Peyer's patch (tissue), 4 donors: ENCODE measurements at places on chromosomes 1 and 21.
A peak's percentile ranks its signal among the peaks of the same experiment; 100 is the strongest.

GRCh38 chr1:22529901-22530621, 33.2 kb upstream of the EPHA8 start:
- no peak for DNase-seq

DNA sequence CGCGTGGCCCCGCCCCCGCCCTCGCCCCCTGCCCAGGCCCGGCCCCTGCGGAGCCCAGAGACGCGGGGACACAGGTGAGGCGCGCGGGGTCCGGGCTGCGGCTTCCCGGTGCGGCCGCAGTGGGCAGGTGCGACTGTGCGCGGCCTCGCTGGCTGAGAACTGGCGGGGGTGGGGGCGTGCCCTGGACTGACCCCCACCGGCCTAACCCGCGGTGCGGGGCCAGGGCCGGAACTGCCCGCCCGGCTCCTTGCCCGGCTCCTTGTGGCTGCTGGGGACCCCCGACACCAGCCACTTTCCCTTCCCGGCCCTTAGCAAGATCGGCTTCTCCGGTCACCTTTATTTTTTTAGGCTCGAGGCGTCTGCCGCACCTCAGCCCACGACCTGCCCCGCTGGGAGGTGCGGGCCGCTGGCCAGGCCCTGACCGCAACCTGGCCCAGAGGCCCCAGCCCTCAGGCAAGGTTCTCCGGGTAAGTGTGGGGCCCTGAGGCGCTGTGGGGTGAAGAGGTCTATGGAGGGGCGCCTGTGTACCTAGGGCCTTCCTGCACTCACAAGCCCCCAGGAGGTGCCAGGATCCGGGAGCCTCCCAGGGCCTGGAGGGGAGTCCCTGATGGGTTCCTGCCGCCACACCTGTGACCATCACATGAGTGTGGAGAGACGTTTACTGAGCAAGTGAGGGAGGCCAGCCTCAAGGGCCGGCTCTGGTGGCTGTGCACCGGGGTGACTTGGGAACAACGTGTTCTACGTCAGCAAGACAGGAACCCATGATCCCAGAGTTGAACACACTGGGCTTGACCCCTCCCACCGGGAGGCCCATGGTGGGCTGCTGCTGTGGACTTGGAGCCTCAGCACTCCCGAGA, at the start of gene SMIM1:
SMIM1 (plus strand) TSS at position 35 of the 857 bp plus-strand sequence. CDS start 2,625 bp downstream, outside the sequence.
- no peak for DNase-seq

GRCh38 chr1:73842436-73842835, 355.5 kb downstream of the LRRIQ3 start:
- no peak for DNase-seq

GRCh38 chr1:42335809-42336518, 929 bp upstream of the FOXJ3 start:
- peak; percentile 50 for DNase-seq

- no peak for DNase-seq
Measured at GRCh38 chr1:27525296-27526272, 35.6 kb upstream of the WASF2 start.

DNA sequence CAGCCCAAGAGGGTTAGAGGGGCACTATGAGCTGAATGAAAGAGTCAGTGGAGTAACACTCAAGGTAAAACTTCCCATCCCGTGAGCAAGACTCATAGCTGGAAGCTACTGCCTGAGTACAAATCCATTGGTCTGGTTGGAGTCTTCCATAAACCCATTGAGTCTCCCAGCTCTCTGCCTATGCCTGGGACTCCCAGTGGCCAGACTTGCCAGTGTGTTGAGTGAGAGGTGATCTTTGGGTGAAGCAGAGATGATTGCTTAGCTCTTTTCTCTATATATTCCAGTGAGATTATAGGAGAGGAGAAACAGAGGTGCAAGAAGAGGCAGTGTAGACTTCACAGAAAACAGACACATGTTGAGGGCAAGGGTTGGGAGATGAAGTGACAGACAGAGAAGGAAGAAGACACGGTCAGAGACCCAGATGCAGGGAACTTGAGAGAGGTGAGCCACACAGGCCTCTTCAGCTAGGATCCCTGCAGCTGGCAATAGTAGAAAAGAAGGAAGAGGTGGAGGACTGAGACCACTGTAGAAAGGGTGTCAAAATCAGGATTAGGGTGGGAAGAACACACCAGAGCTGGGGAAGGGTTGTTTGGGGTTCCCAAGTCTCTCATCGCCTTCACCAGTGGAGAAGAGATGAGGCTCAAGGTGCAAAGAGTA, 3.7 kb downstream of the FOXD2 start:
- DNase-seq = no peak

- no peak for DNase-seq
Measured at GRCh38 chr1:85838238-85838637, 130.0 kb upstream of the ZNHIT6 start.

DNA sequence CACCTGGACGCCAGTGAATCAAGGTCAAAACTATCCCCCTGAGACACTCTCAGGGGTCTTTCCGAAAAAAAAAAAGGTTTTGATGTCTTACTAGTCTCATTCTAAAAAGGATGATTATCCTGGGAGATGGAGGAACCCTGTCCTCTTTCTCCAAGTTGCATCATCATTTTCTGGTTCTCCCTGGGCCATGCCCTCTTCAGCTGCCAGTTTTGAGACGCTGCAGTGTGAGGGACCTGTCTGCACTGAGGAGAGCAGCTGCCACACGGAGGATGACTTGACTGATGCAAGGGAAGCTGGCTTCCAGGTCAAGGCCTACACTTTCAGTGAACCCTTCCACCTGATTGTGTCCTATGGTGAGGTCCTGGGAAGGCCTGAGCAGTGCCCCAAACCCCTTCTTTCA, 3.5 kb downstream of the FCRLA start:
- no peak for DNase-seq

- DNase-seq = no peak
Measured at GRCh38 chr21:36849461-36850105, 116.9 kb downstream of the HLCS start.

DNA sequence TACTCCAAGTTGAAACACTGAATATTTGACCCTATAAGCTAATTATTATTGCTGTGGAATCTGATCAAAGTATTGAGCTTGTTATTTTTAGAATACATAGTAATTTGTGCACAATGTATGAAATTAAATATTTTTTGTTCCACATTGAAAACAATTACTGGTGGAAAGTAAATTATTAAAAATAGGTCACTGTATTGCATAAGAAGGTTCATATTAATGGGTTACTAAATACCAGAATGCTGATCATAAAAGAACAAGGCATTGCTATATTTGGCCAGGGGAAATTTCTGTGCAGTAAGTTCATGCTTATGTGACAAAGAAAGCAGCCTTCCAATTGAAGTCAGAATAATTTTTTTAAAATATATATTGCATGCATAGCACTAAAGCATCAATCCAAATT, 159.4 kb downstream of the TPR start:
- no peak for DNase-seq

DNA sequence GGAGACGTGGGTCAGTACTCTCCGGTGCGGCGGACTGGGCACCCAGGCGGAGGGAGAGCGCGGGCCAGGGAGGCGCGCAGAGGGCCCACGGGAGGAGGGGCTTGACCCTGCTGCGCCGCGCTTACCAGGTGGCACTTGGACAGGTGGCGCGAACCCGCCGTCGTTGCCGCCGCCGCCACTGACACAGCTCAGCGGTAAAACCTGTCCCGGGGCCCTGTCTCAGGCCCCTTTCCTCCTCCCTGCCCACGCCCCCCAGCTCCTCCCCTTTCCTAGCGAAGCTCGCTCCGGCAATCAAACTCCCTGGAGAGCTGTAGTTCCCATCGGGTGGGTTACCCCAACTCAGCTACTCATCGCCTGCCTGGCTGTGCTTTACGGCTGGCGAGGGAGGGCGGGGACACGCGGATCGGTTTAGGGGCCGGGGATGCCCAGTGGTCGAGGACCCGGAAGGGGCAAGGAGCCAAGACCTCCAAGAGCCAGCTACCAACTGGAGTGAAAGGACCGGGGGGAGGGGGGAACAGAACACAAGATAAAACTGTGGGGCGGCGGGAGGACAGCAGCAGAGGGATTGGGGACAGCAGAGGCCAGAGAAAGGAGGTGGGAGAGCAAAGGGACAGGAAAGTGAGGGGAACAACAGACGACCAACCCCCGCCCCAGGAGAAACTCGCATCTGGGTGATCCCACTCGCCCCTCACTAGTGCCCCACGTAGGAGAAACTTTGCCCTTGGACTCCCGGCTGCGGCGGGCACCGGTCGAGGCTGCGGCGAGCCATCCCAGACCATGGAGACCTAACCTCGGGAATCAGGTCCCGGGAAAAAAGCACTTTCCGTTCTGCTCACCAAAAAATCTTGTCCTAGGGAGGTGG, 2.9 kb downstream of the GFI1 start:
- peak; percentile 71 for DNase-seq

GRCh38 chr1:6538956-6539355, 15.4 kb downstream of the NOL9 start:
- DNase-seq = no peak

DNA sequence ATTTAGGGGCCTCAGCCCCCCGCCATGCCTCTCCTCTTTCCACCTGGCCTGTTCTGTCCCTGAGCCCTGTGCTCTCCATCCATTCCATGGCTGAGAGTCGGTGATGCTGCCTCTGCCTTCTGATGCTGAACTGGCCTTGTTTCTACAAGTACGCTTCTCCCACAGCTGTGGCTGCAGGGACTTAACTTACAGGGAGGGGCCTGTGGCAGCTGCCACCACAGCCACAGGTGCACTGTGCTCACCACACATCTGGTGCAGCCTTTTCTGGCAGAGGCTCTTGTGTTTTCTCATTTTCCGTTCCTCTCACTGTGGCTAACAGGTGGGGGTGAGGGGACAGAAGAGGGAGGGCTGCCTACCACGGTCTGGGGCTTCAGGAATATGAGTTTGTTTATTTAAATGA, 4.2 kb downstream of the FMO1 start:
- peak; percentile 66 for DNase-seq
